Head of caudate nucleus (tissue), 42 donors: ENCODE measurements at places on chromosomes 5 and 9.

DNA sequence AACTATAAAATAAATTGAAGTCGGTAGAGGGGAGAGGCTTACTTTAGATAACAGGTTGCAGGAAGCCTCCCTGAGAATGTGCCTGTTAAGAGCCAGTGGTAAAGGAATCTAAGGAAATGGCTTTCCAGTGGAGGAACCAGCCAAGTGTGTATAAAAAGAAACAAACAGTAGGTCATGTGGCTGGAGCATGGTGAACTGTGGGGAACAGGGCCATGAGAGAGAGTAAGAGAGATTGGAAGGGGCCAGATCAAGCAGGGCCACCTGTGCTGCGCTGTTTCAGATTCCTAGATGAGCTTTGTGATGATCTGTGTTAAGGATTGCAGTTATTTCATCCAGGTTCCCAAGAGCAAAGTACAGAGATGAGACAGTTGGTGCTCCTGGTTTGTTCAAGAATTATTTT lies 152.7 kb upstream of the SGCD start:
- DNase-seq, result no peak

- no peak for DNase-seq
Measured at GRCh38 chr9:94911986-94912635, 185.6 kb downstream of the AOPEP start.

GRCh38 chr9:7452378-7452777 lies 347.2 kb downstream of the DMAC1 start:
- DNase-seq, result no peak

- DNase-seq, result no peak
Measured at GRCh38 chr5:42779083-42779482, 22.5 kb downstream of the CCDC152 start.

DNA sequence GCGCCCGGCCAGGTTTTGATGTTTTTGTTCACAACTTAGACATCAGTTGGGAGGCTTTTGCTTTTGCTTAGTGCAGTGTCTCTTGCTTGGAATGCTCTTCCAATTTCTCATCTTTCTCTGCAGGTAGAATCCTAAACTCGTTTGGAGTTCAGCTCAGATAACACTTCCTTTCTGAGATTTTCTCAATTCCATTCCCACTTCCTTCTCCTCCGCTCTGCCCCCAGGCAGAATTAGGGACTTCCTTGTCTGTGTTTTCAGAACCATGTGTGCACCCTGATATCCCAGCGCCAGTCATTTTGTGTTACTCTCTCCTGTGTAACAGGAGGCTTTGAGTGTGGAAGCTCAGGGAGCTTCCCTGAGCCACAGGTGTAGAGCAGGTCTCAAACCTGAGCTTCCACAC lies 171.0 kb downstream of the INSYN2B start:
- no peak for DNase-seq

DNA sequence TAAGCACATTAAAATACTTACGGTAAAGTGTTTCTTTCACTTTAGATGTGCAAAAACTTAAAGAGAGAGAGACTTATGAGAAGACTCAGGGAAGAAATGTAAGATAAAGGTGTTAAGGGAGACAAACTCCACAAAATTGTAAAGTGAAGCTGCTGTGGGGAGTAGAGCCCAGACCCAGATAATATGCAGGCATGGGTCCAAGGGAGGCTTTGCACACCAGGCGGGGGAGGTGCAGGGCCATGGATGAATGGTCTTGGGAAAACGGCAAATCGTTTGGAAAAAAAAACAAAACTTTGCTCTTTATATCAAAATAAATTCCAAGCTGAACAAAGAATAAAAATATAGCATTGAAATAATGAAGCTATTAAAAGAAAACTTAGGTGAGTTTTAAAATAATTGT lies 9.1 kb downstream of the SYK start:
- DNase-seq, result no peak

GRCh38 chr9:78595200-78595945 lies 298.4 kb downstream of the PSAT1 start:
- DNase-seq, result no peak

DNA sequence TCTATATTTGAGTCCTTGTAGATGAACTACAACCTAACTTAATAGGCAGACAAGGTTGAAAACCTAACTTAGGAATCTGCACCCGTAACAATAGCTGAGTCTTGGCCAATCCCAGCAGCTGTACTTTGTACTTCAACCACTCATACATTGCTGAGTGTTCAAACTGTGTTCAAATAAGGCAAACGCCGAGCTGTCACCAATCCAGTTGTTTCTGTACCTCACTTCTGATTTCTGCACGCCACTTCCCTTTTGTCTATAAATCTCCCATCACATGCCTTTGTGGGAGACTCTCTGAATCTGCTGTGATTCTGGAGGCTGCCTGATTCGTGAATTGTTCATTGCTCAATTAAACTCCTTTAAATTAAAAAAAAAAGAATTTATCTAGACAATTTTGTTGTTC lies 167.8 kb upstream of the TUT7 start:
- DNase-seq, result no peak
